NCI-H510A (cell line): ENCODE measurements at places on chromosomes 7 and 10.

DNA sequence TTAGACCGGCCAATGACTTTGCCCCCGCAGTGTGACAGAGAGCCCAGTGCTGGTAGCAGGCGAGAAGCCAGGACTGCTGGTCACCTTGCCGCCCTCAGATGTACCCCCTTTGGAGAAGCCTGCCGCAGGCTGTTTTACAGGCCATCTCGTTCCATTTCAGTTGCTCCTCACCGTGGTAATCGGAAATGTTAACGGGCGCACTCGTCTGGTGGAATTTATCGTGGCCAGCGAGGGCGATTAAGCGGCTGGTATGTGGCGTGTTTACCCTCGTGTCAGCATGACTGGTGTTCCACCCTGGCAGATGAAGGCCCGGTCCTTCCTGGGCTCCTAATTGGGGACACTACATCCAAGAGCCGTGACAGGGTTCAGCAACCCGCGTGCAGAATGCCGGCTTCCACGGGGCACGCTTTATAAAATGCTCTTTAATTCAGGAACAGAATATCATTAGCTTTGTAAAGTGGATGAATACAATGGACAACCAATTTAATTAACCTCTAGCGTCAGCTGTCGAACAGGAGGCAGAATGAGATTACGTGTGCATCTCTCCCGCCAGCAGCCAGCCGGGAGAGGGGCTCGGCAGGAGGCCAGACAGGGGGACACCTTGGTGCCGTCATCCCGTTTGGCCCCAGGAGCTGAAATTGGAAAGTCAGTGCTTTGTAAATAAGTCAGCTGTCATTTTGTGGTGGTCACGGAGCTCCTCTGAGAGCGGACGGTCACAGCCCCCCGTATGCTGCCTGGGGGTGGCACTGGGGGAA is 108.3 kb downstream of the NKX6-2 start:
- no peak for DNase-seq

DNA sequence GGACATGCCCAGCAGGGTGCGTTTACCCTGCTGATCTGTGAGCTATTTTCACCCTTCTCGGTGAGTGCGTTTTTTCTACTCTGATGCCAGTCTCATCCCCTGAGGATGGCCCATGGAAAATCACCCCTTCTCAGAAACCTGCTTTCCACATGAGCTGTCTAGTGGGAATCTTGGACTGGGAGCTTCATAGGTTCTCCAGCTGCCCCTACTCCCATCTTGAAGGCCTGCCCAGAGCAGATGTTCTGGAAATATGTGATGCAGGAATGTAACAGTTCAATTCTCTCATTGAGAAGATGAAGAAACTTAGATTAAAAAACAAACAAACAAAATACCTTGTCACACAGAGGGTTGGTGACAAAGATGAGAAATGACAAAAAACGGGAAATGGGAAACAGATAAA is 146.9 kb upstream of the RAB11FIP2 start:
- DNase-seq, result no peak

GRCh38 chr7:106329408-106329807 is 44.6 kb upstream of the NAMPT start:
- DNase-seq, result no peak

DNA sequence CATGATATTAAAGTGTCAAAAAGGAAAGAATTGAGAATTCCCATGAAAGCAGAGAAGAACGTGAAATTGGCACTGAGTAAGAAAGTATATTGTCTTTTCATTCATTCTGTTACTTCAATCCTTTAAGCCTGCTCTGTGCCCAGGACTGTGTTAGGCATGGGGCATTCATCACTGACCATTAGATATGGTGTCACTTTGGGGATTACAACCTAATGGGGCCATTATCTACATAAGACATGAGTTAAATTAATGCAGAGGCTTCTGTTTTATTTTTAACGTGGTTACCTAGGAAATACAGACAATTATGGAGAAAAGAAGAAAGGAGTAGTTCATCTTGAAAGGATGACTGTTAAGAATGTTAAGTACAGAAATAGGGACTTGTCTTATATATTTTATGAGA is 163.5 kb upstream of the LRGUK start:
- no peak for DNase-seq

- DNase-seq, result no peak
These were observed 3.4 kb upstream of the BMPR1A start for GRCh38 chr10:86753051-86753450.

- DNase-seq, result no peak
These were observed 340.2 kb upstream of the CELF2 start for GRCh38 chr10:10677479-10677878.

DNA sequence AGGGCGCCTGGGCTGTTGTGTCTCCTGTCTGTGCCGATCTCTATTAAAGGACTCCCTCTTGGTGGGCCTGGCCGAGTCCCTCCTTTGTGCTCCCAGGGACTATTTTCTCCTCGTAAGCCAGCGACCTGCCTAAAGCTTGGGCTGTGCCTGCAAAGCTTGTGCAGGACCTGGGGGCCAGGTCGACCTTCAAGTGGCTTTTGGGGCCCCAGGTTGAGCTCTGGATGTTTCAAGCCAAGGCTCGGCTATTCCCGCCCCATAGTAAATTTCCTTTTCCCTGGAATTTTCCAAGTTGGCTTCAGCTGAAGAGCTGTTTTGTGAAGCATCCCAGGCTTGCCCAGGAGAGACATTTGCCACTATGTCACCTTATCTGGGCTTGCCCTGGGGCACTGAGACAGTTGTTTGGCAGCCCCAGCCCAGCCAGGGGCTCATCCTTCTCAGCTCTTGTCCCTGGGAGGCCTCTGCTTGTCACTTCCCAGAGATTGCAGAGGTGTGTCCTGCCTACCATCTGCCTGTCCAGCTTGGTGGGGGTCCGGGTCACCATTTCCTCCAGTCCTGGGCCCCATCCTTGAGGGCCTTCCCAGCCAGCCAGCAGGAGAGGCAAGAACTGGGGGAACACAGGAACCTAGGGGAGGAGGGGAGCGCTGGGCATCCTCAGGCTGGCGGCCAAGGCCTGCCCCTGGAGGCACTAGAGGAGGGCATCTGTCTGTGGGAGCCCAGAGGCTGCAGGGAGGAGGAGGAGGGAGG is 20.2 kb downstream of the ZMIZ2 start:
- DNase-seq, result no peak

DNA sequence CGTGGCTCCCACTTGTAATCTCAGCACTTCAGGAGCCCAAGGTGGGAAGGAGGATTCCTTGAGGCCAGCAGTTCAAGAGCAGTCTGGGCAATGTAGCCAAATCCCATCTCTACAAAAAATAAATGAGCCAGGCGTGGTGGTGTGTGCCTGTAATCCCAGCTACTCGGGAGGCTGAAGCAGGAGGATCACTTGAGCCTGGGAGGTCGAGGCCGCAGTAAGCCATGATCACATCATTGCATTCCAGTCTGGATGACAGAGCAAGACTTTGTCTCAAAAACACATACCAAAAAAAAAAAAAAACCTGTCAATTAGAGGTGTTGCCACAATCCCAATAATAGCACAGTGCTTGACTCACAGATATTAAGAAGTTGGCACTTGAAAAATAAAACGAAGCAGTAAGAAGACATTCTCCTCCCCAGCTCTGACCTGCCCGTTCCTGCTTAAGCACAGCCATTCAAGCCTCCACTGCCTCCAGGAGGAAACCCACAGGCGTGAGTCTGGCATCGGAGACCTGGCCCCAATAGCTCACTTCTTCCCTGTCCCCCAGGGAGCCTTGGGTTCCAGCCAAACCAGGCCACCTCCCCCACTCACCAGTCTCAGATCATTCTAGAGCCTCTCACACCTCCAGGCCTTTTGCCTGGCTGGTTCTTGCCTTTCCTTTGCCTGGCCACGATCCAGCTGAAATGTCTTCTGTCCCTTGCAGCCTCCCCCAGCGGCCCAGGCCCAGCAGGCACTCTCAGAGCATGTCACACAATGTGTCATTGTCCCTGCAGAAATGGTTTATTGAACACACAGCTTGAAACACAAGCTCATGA is 45.3 kb upstream of the GTF2I start:
- no peak for DNase-seq

DNA sequence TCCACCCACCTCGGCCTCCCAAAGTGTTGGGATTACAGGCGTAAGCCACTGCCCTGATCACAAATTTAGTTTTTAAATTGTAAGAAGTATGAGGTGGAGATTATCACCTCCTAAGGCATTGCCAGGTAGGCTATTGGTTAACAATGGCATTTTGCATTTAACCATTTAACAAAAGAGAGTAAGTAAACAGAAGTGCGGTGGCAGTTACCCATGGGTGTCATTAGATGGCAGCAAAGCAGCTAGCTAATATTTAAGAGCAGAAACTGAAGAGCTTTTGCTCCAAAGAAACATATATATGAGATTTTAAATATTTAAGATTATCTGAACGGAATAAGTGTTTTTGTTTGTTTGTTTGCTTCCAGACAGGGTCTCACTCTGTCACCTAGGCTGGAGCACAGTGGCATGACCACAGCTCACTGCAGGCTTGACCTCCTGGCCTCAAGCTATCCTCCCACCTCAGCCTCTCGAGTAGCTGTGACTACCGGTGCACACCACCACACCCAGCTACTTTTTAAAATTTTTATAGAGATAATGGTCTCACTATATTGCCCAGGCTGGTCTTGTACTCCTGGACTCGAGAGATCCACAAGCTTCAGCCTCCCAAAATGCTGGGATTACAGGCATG is 325.5 kb upstream of the C7orf33 start:
- DNase-seq, result no peak

DNA sequence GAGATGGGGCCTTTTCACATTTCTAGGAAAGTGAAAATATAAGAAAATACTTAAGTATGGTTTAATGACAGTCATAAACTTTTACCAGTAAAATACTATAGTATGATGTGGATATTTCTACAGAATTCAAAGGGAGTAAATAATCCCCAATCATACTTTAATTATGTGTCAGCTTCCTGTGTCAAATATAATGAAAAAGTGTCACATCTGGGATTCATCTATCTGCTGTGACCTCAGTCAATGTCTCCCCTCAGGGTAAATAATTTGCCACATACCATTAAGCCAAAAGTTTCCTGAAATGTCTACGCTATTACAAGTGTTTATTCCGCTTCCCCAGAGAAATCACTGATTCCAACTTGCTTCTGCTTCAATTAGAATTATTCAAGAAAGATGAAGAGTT is 110.5 kb downstream of the ITGA8 start:
- no peak for DNase-seq

- DNase-seq, result no peak
These were observed 43.8 kb downstream of the ADAMTS14 start for GRCh38 chr10:70715853-70716795.

- no peak for DNase-seq
These were observed 139.6 kb upstream of the GPR26 start for GRCh38 chr10:123526356-123527064.
